ENCODE measurements at places on chromosomes 12 and 14.
A peak's percentile ranks its signal among the peaks of the same experiment; 100 is the strongest.

DNA sequence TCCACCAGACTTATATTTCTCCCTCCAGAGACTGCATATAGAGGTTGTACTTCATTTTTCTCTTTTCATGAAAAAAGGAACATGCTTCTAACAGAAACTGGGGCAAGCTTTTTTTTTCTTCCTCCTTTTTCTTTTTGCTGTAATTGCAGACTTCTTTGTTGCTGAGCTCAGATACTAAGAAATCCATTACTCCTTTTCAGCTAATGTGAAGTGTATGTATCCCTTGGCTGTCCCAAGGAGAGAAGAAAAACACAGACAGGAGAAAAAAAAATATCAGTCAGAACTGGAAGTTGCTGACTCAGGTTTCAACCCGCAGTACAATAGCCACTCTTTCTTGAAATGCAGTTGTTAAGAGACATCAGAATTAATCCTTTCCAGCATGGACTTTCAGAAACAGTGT is 1248.4 kb downstream of the LRFN5 start:
- no peak for DNase-seq

GRCh38 chr12:132569856-132570480 is 40.4 kb downstream of the LRCOL1 start:
- no peak for DNase-seq

DNA sequence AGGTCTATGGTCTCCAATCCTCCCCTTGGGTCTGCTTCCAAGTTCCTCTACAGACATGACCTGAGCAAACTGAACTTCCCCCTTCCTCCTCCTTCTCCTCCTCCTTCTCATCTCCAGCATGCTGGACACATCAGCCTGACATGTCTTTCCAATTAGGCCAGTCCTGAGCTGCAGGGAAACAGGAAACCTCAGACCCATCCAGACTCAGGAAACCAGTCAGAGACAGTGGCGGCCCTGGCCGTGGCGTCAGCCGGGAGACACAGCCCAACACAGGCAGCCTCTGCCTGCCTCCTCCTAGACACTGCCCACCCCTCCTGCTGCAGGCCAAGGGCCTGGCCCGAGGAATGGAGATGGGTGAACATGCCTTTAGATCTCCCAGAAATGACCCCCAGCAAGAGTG is 468.8 kb downstream of the BCL11B start:
- DNase-seq: no peak

- DNase-seq: no peak
Measured at GRCh38 chr12:55036326-55037115, 16.7 kb downstream of the NEUROD4 start.

GRCh38 chr14:89959853-89960445 is 4.2 kb downstream of the TDP1 start:
- no peak for DNase-seq

DNA sequence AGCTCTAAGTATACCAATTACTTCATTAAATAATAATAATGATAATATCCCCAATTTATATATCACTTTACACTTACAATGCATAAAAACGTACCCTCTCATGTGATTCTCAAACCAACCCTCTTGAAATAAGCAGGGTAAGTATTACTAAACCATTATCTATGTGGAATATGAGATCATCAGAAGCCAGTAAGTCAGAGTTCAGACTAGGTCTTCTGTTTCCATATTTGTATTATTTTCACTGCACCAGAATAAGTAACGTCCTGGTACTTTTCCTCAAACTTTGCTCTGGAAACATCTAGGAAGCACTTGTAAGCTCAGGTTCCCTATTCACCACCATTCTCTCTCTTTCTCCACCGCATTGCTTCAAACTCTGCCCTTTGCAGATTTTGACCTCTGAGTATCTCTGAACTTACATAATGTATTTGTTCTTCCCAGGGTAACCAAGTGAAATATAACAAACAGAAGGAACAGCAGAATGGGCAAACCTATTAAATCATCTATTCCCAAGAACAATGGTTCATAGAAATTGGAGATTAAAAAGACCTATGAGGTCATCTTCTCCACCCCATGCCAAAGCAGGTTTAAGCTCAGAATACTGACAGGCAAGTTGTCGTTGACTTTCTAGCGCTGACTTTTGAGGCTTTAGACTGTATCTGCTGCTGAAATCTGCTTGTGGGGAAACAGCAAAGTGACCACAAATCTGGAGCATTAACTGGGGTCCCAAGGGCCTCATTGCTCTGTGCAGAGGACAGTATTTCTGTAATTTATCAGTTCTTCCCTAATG is 161.3 kb upstream of the FAR2 start:
- no peak for DNase-seq

GRCh38 chr12:632102-632696 is 31.0 kb downstream of the NINJ2 start:
- peak; percentile 50 for DNase-seq

DNA sequence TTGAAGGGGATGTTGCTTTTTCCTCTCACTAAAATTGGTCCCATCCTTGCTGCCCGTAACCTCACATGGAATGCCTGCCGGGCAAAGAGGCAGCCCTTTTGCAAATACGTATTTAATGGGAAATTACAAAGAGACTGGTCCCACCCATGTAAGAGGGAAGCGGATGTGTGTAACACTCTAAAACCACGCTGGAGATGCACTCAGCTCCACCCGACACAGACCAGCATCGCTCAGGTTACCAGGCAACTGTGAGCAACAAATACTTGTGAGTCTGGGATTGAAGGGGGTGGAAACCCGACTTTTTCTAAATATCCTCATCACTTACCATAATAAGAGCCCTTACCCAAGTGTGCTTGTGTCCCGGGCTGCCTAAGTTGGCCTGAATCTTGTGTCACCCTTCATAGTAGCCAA is 47.7 kb downstream of the ELK3 start:
- no peak for DNase-seq

DNA sequence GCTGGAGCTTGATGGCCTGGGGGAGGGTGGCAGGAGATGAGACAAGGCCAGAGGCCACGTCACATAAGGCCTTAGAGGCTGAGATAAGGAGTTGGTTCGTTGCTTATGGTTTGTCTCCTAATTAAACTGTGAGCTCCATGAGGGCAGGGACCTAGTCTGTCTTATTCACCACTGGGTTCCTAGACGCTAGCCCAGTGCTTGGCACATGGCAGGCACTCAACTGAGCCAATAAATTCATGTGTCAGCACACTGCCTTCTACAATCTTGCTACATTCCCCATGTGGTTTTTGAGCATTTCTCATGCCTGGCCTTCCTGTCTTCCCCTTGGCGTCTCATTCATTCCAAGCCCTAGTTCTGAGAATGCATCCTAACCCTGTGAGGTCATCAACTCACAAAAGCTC is 92.5 kb upstream of the MED13L start:
- no peak for DNase-seq

- DNase-seq: no peak
Measured at GRCh38 chr12:123171967-123172366, 21.1 kb upstream of the PITPNM2 start.

DNA sequence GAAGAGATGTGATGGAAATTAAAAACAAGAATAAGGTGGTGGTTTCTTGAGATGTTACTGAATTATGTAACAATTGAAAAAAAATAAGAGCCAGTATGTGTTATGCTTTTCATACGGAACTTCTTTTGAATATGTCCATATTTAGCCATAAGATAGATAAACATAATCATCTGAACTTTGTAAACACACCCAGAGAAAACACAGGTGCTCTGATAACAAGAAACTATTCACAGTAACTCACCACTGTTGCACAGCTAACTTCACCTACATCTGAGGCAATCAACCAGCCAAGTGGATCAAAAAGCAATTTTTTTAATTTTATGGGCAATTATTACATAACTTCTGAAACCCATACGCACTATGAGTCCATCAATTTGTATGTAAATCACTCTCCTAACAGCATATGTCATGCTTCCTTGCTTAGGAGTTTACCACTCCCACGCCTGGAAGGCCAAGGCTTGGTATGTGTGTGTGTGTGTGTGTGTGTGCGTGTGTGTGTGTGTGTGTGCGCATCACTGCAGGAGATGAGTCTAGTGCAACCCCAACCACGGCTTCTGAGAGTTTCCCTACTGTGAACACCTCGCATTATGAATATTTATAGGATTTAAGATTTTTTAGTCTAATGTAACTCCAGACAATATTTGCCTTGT is 443.4 kb downstream of the BCAT1 start:
- DNase-seq: no peak

- DNase-seq: no peak
Measured at GRCh38 chr12:63450816-63451215, 217.5 kb downstream of the DPY19L2 start.

DNA sequence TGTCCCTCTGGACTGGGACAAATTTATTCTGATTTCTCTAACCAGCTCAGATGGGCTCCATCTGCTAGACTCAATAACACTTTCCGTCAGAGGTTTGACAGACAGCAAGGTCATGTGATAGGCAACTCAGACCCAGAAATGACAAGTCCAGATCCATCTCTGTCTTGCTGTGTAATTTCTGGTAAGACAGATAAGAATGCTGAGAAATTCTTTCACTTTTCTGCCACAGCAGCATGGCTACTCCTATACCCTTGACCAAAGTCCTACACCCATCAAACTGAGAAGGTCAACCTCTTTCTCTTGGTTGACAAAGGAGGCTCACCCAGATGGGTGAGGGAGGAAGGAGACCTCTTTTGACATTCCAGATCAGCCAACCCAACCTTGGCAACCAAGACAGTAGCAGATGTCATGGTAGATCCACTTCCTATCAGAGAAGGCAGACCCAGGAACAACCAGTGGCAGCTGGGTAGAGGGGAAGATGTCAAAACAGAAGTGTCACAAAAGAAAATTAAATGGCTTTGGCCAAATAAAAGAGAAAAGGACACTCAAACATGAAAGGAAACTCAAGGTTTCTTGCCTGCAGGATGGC is 36.9 kb upstream of the PRKAB1 start:
- no peak for DNase-seq

All from GM12865 (cell line).